ENCODE measurements at places on chromosomes 12 and 14. TPM values are rescaled to one million over a fixed set of nuclear protein-coding genes. Genes with fewer than 3 reads are reported as not detected.

GRCh38 chr12:19741132-19741489 is 301.8 kb downstream of the AEBP2 start:
- no peak for DNase-seq

GRCh38 chr14:64324895-64325294 is 30.7 kb upstream of the ESR2 start:
- no peak for DNase-seq

DNA sequence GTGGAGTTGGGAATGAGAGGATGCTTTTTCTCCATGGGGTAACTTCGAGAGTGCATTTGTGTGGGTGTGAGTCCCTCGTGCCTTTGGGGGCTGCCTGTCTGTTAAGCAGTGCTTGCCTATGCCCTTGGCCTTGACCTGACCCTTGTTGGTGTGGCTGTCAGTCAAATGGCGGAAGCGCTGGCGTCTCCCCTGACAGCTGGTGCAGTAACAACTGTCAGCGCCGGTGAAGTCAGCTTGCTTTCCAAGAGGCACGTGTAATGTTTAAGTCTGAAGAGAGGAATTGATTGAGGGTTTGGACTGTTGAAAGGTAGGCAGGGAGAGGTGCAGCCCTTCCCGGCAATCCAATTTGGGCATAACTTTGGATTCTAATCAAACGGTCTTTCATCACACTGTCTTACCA is 211.3 kb downstream of the AACS start:
- DNase-seq, result no peak

DNA sequence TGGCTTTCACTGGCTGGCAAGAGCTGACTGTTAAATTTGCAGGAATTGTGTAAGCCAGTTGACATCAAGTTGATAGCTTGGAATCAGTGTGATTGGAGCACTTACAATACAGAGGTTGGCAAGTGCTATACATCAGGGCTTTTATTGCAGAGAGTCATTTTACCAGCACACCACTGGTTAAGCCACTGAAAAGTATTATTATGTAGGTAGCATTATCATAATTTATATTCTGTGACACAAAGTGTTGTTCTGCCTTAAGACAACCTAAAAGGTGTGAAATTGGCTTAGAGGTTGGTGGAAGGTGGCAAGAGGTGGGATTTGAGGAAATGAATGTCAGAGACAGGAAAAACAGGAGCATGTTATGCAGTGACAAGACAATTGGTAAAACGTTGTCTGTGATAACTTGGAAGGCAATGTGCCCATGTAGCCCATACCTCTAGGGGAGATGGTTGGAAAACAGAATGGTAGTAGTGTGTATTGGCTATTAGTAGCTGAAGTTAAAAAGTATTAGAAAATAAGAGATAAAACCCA is 172.9 kb upstream of the PRICKLE1 start:
- DNase-seq, result no peak

ADAM21 gene
- total RNA-seq, result not detected

Measured in thyroid gland (tissue), 4 donors.